B cell (primary cell): ENCODE measurements at places on chromosomes 1 and 21. TPM values are rescaled to one million over a fixed set of nuclear protein-coding genes. Genes with fewer than 3 reads are reported as not detected.

Gene SFN
- 0.34 and 0.46 TPM in 2 replicates for total RNA-seq

Gene RAB3B
- total RNA-seq, result 0.02 TPM in 2 replicates

- peaks cover 5% of the 10 kb centered on the region for H3K27me3 ChIP-seq
- no peak overlapping the region for H3K27ac ChIP-seq
- H3K36me3 ChIP-seq, result no peaks in the 10 kb centered on the region
- H3K4me3 ChIP-seq, result no peak overlapping the region
- peaks cover 31% of the 10 kb centered on the region for H3K4me1 ChIP-seq
- DNase-seq, result peak; percentile 58
Measured at GRCh38 chr1:54409156-54410142, 3.3 kb upstream of the SSBP3 start.

Gene FBXO42
- total RNA-seq, result 25.4 and 33.1 TPM in 2 replicates

DNA sequence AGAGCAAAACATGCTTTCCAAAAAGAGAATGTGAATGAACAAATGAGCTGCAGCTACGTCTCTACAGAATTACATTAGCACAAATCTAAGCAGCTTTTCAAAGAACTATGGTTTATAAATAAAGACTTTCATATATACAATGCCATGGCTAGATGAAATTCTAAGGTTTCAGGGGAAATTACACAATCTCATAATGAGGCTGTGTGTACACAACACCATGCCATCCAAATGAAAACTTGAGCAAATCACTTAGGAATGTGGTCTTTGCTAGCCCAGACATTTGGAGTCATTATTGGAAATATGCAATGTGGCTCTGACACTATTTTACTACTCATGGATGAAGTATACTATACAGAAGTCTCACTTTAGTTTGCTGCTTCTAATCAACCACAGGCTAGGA, 37.5 kb downstream of the SPAG17 start:
- DNase-seq, result no peak
- no peak overlapping the region for H3K4me3 ChIP-seq
- H3K27ac ChIP-seq, result no peak overlapping the region

DNA sequence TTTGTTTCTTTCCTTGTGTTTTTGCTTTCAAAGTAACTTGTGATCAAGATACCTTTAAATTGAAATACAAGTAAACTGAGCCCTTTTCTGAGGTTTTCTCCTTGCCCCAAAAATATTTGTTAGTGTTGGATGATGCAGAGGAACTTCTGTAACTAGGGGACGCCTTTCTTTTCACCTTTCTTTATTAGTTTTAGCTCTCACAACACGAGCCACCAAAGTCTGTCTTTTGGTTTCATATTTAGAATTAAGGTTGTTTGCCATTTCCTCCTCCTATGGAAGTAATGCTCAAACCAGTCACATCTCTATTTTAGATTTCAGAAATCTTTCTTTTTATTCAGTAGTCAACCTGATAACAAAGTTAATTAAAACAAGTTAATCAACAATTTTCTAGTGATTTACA, 120.8 kb downstream of the ZP4 start:
- H3K4me1 ChIP-seq, result no peaks in the 10 kb centered on the region
- no peaks in the 10 kb centered on the region for H3K36me3 ChIP-seq
- no peak overlapping the region for H3K4me3 ChIP-seq
- no peak for DNase-seq

Gene KRTAP26-1
- not detected in 2 replicates for total RNA-seq

GRCh38 chr1:228379666-228380065, 27.0 kb downstream of the TRIM11 start:
- H3K4me1 ChIP-seq, result peaks cover 9% of the 10 kb centered on the region
- no peak for DNase-seq
- H3K27ac ChIP-seq, result no peak overlapping the region
- H3K27me3 ChIP-seq, result peaks cover 14% of the 10 kb centered on the region

DNA sequence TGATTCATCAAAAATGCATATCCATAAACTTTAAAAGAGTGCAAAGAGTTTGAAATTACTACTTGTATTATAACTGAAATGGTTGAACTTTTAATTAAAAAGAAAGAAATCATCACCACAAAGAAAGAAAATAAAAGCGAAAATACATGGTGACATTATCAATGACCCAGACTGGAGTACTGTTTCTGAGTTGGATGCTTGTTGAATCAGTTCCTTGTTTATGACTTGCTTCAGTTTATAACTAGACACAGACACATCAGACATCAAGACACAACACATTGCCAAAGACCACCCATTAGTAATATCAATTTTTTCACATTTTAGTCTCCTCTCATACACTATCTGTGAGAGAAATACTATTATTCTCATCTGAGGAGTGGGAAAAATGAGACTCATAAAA, 293.0 kb downstream of the MRPL39 start:
- no peak overlapping the region for H3K27ac ChIP-seq
- H3K36me3 ChIP-seq, result no peaks in the 10 kb centered on the region
- DNase-seq, result no peak
- no peak overlapping the region for H3K4me3 ChIP-seq

GRCh38 chr1:234336359-234336758, 36.9 kb upstream of the COA6 start:
- no peaks in the 10 kb centered on the region for H3K4me1 ChIP-seq
- H3K4me3 ChIP-seq, result no peak overlapping the region
- no peaks in the 10 kb centered on the region for H3K36me3 ChIP-seq
- H3K27me3 ChIP-seq, result no peaks in the 10 kb centered on the region
- no peak overlapping the region for H3K27ac ChIP-seq
- no peak for DNase-seq

DNA sequence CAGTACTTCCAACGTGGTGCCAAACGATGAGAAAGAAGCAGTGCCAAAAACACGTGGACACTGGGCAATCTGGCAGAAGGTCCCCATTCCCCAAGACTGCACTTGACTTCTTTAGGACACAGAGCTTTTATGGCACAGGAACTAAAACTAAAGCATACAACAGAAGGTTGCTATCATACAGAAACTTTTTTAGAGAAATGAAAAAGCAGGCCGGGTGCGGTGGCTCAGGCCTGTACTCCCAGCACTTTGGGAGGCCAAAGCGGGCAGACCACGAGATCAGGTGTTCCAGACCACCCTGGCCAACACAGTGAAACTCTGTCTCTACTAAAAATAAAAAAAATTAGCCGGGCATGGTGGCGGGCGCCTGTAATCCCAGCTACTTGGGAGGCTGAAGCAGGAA, 43.0 kb downstream of the GNB1 start:
- H3K27me3 ChIP-seq, result no peaks in the 10 kb centered on the region
- H3K27ac ChIP-seq, result peak overlapping the region; percentile 68
- H3K4me3 ChIP-seq, result no peak overlapping the region
- DNase-seq, result peak; percentile 53
- peaks cover 36% of the 10 kb centered on the region for H3K4me1 ChIP-seq

GRCh38 chr1:238265866-238266265, 375.1 kb upstream of the ZP4 start:
- no peaks in the 10 kb centered on the region for H3K36me3 ChIP-seq
- no peak overlapping the region for H3K27ac ChIP-seq
- DNase-seq, result no peak
- no peaks in the 10 kb centered on the region for H3K27me3 ChIP-seq
- no peaks in the 10 kb centered on the region for H3K4me1 ChIP-seq

Gene C1orf159
- 23.0 and 25.3 TPM in 2 replicates for total RNA-seq

- no peaks in the 10 kb centered on the region for H3K27me3 ChIP-seq
- no peak overlapping the region for H3K27ac ChIP-seq
- DNase-seq, result no peak
- no peaks in the 10 kb centered on the region for H3K4me1 ChIP-seq
Measured at GRCh38 chr1:101745551-101746270, 251.0 kb downstream of the OLFM3 start.

Gene DIO1
- not detected in 2 replicates for total RNA-seq

Gene KAZN
- 0.39 and 0.90 TPM in 2 replicates for total RNA-seq

- no peak overlapping the region for H3K4me3 ChIP-seq
- no peaks in the 10 kb centered on the region for H3K36me3 ChIP-seq
- H3K4me1 ChIP-seq, result no peaks in the 10 kb centered on the region
- no peak for DNase-seq
Measured at GRCh38 chr1:114201486-114201885, 47.8 kb upstream of the SYT6 start.

DNA sequence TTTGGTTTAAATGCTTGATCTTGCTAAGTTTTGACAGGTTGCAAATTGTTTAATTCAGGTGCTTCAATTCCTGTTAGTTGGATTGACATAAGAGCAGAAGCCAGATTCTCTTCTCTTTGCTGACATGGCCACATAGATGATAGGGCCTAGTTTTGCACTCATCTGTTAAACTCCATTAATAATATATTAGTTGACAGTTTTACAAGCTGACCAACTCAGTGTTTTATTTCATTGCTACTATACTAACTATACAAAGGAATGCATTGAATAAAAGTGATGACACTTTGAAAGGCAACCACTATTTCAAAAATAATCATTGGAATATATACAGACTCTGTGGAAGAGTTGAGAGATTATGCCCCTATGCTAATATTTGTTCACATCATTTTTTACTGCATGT, 255.6 kb upstream of the DPYD start:
- no peak for DNase-seq
- no peaks in the 10 kb centered on the region for H3K36me3 ChIP-seq
- H3K27ac ChIP-seq, result no peak overlapping the region
